HepG2 (cell line): ENCODE measurements at places on chromosomes 6 and 20. TPM values are rescaled to one million over a fixed set of nuclear protein-coding genes. Genes with fewer than 3 reads are reported as not detected.
A peak's percentile ranks its signal among the peaks of the same experiment; 100 is the strongest.

Gene TOMM6
- 321 and 480 TPM in 2 replicates for total RNA-seq

GRCh38 chr6:48109944-48110343 lies 1.1 kb downstream of the PTCHD4 start:
- peak; percentile 25 for DNase-seq

DNA sequence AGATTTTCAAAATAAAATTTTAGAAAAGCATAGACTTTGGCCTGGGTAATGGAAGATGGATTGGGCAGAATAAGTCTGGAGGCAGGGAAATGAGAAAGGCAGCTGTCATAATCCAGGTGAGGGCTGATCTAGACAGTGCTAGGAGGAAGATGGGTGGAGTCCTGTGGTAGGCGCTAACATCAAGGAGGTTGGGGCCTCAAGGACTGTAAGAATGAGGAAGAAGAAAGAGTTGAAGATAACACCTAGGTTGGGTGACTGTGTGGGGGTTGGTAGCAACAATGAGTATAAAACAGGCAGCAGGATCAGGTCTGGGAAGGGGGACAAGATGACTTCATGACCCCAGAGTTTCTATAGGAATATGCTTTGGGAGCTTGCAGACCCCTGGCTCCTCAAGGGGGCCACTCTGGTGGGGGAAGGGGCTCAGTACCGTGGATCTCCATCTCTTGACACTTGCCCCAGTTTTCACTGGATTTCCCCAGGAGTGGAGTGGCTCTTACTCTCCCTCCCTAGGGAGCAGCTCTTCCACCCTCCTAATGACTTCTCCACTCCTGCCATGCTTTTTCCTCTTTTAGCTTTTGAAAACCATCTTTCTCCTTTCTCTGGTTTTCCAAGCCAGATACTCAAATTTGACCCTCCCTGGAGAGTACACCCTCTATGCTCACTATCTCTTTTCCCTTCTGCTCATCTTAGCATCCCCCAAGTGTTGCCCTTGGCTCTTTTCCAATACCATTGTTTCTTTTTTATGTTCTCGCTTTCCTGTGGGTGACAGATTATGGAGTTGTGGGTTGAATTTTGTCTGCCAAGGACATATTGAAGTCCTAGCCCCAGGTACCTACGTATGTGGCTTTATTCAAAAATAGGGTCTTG lies 14.8 kb downstream of the TRIM31 start:
- no peak for DNase-seq

DNA sequence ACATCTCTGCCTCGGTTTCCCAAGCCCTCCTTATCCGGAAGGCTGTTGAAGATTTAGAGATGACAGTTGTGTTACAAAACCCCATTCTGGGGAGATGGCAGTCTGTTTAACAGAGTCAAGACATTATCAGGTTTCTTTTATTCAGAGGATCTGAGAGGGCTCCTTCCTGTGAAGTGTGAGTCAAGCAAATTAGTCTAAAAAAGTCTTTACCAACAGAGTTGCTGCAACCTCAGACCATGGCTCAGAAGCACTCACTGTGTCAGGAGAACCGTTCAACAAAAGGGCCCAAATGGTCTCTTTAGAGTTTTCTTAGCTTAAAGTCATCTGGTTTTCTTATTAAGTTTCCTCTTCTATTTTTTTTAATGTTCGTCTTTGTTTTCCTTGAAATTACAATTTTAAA lies 717.8 kb downstream of the EPM2A start:
- no peak for DNase-seq

- DNase-seq = peak; percentile 71
Measured at GRCh38 chr20:37337208-37337991, 8.5 kb upstream of the SRC start.

DNA sequence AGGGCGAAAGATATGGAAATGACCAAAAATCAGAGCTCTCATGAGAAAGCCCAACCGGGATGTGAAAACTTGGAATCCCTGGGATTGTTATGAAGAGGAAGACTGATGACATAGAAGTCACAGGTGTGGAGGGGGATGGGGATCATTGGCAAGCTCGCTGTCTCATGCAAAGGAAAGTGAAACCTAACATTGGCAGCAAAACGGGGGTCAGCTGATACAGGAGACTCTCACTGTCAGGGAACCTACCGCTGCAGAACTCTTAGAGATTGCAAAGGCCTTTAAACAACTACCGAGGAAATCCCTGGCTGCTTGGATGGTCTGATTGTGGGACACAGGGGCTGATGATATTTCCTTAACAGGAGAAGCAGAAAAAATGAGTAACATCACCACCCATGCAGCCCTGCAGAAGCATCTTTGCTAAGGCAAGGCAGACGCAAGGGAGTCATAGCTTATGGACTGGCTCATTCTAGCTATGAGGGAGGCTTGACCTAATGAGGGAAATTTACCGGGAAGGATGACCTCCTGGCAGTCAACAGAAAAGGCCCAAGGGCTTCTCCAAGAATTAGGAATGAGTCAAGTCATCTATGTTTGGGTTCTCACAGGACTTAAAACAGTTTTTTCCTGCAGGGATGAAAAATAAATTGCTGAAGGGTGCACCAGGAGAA lies 7.0 kb downstream of the MUC21 start:
- DNase-seq = no peak

GRCh38 chr6:43921548-43922425 lies 151.8 kb downstream of the VEGFA start:
- no peak for DNase-seq

DNA sequence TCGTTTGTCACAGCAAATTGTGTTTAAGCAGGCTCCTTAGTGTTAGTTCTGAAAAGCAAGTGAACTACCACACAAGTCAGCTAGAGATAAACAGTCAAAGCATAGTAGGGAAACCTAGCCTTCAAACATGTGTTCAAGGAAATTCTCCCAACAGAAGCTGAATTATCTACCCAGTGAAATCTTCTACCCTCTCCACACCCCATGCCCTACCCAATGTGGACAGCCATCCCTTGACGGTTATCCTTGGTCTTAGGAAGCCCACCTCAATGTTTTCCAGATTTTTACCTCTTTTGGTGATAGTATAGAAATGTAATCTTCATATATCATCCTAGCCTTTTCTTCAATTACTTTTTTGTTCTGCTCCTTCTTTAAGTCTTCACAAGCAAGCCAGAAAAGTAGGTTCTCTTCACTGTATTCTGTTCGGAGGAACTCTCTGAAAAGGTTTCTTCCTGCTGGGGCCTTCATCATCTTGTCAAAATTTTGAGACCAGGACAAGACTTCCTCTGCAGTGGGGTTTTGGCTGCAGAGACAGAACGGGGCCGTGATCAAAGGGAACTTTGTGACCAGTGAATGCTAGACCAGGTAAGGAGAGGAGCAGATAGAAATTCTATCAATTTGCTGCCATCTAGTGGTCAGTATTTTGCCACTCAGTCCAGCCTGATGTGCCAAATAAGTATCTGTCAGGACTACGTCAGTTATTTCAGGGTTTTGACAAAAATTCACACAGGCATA lies 21.6 kb upstream of the MTRF1L start:
- peak; percentile 75 for DNase-seq

- no peak for DNase-seq
Measured at GRCh38 chr20:36370991-36371790, 65.1 kb downstream of the DLGAP4 start.

DNA sequence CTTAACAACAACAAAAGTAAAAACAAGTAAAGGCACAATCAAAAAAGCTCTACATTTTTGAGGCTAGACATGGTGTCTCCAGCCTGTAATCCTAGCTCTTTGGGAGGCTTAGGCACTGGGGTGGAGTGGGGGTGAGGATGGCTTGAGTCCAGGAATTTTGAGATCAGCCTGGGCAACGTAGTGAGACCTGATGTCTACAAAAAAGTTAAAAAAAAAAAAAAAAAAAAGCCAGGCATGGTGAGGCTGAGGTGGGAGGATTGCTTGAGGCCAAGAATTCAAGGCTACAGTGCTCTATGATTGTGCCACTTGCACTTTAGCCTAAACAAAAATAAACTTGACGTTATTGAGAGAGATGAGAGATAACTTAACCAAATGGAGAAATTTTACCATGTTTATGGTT lies 60.1 kb downstream of the QKI start:
- DNase-seq = no peak

DNA sequence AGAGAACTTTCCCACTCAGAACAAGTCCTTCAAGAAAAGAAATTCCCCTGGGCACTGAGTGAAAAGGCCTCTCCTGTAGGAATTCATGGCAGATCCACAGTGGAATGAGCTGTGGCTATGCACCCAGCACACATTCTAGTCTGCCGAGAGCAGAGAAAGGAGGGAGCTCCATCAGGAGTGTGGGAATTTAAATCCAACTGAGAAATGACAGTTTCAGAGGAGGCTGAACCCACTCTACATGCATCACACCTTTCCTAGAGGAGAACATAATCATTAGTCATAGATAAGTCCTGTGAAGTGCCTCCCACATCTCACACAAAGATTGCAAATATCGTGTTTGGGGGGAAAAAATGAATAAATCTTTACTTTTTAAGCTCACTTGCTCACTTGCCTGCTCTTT lies 530.2 kb upstream of the HTR1E start:
- DNase-seq = no peak
